ENCODE measurements at places on chromosomes 16 and 17. TPM values are rescaled to one million over a fixed set of nuclear protein-coding genes. Genes with fewer than 3 reads are reported as not detected.

CES1 gene
- polyA plus RNA-seq = 6.6 TPM

SRR gene
- polyA plus RNA-seq = 2.4 TPM

TAC4 gene
- polyA plus RNA-seq = not detected

C17orf113 gene
- polyA plus RNA-seq = 0.23 TPM

ZNF423 gene
- polyA plus RNA-seq = 1.2 TPM

DNASE1L2 gene
- polyA plus RNA-seq = not detected

KCNJ12 gene
- 0.60 TPM for polyA plus RNA-seq
